ENCODE measurements at places on chromosomes 6 and 20.

GRCh38 chr6:158085261-158086053 is 82.6 kb downstream of the SERAC1 start:
- DNase-seq = no peak

DNA sequence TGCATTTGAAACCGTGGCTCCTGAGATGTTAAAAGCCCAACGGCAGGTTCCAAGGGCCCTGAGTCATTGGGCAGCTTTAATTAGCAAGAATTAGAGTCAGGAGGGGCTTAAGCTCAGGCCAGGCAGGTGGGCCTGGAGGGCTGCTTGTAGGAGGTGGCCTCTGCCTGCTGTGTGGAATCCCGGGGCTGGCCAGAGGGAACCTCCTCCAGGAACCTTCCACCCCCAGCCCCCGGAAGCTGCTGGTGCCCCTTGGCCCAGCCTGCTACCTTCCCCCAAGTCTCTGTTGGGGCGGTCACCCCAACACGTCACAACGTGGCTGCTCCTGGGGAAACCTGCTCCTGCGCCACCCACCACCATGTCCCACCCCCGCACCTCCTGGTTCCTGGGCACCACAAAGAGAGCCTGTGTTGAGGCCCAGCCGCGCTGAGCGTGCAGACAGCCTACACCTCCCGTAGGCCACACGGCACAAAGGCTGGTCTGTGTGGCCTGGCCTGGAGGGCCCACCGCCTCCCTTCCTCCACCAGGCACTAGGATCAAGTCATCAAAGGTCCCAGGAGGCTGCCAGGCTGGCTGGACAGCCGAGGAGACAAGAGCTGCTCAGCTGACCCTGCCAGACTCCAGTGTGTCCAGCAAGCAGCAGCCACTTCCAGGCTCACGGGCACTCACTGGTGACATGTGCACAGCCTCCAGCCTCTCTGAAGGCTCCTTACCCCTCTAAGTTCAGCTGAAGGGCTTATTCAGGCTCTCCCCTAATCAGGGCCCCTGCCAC is 86.3 kb downstream of the SNX5 start:
- peak; percentile 90 for DNase-seq

DNA sequence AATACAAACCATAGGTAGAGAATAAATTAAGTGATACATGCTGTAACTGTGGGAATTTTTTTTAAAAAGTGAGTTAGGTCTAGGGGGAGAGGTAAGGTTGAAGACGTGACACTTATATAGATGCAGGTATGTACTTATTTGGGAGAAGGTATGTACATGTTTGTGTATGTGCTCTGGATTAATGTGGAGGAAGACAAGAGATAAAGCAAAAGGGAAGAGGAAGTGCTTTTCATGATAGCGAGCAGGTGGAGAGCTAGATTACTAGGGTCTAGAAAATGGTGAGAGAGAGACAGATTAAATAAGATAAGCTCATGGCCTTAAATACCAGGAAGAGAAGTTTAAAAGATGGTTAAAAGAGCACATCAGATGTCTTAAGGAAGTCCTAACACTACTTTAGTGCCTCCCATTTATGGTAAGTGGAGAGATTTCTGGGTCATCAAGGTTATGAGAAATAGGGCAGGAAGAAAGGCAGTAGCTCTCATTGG is 92.5 kb downstream of the MAN1A1 start:
- no peak for DNase-seq

DNA sequence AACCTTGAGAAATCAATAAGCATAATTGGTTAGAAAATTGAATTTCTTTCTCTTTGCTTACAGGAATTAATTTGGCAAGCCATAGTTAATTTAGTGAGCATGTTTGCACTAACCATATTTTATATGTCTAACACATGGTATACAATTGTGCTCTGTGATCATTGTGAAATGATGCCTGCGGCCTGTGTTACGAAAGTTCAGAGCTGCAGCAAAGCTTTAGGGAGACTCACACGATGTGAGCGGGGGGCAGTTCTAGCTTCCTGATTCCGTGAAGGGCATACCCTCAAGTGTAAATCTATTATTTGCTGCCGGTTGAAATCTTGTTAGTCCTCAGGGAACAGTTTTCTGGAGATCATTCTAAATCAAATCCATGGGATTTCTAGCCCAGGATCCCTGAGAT is 25.5 kb upstream of the ADTRP start:
- DNase-seq = no peak

DNA sequence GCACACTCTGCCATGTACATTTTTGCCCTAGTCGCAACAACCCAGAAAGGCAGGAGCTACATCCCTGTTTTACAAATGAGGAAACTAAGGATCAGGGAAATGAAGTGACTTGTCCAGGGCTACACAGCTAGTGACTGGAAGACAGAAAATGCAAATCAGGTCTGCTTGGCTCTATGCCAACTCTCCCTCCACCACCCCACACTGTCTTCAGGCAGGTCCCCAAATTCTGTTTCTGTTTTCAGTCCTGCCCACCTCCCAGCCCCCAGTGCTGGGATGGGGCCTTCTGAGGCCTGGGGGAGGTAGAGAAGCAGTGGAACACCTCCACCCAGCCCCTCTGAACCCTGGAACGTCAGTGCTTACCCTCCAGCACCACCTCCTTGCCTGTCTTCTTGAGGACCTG is 5.1 kb downstream of the SNTA1 start:
- DNase-seq = no peak

- no peak for DNase-seq
These were observed 520.0 kb upstream of the IRAK1BP1 start for GRCh38 chr6:78347191-78347916.

DNA sequence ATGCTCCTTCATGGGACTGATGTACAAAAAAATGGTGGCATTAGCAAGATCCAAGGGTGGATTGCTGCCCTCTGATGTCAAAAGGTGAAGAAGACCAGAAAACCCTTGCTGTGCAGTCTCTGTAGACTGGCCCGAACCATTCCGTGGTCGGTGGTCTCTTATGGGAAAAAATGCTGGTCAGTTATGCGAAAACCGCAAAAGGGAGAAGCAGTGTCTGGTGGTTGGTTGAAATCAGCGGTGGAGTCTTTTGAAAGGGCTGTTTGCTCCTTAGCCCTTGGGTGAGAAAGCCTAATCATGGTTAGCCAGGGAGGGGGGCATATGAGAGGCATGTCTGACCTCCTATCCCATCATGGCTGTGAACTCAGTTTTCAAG is 108.1 kb downstream of the DTNBP1 start:
- no peak for DNase-seq

DNA sequence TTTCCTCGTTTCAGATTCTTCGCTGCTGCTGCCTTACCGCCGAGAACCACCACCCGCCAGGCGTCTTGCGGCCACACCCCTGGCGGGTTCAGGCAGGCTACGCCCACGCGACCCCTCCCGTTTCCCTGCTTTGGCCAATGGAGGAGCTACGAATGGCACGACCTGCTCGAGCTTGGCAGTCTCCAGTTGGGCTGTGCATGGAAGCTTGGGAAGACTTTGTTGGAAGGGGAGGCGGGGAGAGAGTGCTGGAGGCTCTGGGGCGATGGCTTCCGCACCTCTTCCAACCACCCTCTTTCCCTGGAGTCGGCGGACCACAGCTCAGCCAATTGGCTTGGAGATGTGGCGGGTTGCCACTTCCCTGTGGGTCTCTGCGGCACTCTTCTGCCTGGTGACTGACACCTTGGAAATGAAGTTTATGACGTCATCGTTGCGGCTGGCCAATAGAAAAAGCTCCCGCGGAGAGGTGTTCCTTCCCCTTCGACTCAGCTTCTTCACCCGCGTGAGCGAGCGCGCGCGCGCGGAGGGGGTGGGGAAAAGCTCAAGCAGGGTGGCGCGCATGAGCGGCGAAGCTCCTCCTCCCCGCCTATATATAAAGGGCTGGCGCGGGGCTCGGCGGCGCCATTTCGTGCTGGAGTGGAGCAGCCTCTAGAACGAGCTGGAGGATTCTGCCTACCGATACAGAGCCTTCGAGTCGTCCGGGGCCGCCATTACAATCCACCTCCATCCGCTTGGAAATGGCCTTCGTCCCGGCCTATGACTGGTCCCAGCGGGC is 3.4 kb downstream of the BRD2 start:
- peak; percentile 100 for DNase-seq

DNA sequence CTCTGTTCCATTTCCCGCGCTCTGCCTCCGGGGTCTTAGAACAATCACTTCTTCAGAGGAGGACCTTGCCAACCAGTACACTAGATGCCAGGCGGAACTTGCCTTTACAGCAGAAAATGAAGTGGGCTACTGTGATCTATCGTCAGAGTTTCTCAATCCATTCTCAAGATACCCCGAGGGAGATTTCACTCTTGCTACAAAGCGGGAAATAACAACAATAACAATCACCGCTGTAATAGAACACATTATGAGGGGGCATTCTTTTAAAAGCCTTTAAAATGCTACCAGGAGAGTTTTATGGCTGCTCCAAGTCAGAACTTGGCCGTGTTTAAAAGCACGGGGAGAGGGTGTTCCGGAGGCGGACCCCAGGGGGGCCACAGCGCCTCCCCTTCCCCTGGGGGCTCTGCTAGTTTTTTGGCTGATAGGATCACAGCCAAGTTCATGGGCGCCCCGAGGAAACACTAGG is 617.0 kb upstream of the AGPAT4 start:
- peak; percentile 84 for DNase-seq

DNA sequence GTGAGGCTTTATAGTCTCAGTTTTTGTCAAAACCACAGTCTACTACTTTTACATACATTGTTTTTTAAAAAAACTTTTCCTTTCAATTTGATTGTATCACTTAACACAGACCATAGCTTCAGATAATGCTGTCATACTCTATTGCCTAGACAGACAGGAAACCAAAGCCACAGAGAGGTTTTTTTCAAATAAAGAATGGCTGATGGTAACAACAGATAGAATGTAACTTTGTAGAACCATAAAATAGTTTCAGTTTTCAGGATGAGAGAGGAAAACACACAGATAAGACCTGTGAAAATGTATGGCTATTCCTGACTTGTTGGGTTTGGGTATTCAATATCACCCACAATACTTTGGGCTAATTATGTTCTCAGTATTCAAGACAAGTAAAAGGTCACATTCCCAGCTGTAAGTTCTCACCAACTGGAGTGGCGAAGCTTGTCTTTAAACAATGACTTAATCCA is 94.0 kb downstream of the ADGRG6 start:
- no peak for DNase-seq

DNA sequence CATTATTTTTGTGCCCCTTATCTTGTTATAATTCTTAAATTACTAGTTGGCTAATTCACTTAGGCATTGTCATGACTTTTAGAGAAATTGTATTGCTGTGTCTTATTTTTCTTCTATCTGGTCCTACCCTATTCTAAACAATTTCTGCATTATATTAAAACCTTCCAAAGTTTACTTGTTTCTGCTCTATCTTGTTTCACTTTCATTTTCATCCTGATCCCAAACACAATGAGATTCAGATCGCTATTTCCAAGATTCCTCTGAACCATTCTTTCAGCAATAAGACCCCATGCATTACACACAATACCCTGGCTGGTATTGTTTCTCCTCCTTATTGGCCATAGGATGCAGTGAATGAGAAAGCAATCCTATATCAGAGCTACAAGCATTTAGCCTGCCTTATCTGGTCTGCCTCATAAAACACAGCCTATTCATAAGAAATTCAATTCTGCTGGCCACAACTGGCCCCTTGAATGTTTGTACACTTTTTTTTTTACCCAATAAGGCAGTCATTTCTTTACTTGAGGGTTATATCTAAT is 69.9 kb upstream of the POU3F2 start:
- DNase-seq = no peak

DNA sequence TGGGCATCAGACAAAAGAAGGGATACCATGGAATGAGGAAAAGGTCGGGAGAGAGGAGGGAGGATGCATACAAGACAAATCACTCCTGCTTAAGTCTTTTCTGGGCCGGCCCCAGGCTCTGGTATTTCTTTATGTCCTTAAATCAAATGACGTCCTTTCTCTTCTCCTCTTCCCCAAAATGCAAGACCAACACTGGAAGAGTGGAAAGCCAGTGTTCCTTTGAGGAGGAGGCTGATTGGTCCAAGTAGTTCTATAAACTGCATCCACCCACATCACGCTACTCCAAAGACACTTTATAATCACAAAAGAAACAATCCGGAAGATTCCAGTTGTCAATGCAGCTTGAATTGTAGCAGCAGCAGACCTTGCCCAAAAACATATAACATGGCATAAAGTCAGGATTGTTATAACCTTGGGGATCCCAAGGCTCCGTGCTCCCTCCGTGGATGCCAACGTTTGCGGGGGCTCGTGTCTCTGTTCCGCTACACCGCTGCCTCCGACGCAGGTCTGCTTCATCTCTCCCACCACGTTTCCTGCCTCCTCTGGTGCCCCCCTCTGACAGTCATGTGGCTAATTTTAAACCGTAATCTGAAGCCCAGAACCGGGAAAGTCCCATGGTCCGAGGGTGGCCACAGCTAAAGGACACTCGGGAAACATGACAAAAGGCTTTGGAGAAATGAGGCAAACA is 47.1 kb downstream of the MCUR1 start:
- DNase-seq = peak; percentile 24

GRCh38 chr6:166567107-166567506 is 19.4 kb downstream of the RAMACL start:
- DNase-seq = peak; percentile 40

DNA sequence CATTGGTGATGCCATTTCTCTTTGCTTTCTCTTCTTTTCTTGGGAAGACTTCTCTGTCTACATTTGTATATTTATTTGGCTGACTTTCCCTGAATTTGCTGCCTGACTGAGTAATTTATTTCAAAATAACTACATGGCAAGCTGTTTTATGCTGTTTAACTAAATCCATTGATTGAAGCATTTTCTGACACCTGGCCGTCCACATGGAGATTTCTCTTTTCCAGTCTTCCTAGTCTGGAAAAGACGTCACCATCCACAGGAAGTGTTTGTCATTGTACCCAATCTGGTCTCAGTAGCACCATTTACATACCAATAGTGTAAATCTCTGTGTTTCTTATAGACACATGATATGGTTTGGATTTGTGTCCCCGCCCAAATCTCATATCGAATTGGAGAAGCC is 9.2 kb upstream of the MAS1L start:
- DNase-seq = no peak

DNA sequence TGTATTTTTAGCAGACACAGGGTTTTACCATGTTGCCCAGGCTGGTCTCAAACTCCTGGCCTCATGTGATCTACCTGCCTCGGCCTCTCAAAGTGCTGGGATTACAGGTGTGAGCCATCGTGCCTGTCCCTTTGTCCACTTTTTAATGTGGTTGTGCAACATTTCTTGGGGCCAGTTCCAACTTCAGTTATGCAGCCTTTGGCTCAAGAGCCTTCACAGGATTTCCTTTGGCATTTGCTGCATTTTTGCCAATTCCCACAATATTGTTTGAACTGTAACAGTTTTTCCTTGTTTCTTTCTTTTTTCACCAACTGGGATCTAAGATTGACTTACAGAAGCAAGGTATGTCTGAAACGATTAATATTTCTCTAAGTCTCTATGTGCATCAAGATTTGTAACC is 63.6 kb downstream of the EDN1 start:
- DNase-seq = no peak

GRCh38 chr20:11248687-11249638 is 575.2 kb upstream of the JAG1 start:
- peak; percentile 67 for DNase-seq

DNA sequence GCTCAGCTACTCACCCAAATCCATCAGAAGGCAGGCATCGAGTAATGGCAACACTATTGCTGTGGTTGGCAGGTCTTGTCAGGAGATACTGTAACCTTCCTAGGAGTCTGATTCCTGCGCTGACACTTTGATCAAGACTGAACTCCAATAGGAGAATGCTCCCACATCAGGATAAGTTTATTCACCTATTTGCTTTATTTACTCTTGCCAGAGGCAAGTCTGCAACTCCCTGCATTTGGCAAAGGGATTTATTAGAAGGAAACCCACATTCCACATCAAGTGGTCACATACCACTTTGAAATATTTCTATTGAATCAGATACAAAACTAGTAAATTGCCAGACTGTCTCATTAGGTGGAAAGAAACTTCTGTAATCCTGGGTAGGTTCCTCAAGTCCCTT is 43.5 kb downstream of the ZFAND3 start:
- DNase-seq = no peak
